PC-9 (cell line): ENCODE measurements at places on chromosomes 7 and 10. TPM values are rescaled to one million over a fixed set of nuclear protein-coding genes. Genes with fewer than 3 reads are reported as not detected.

Gene FFAR4
- total RNA-seq = 0.25 TPM in 1 of 2 replicates, not detected in the other

Gene IDE
- total RNA-seq = 26.5 and 41.2 TPM in 2 replicates

Gene XRCC2
- total RNA-seq = 21.2 and 25.0 TPM in 2 replicates

Gene PRR15
- 64.9 and 71.6 TPM in 2 replicates for total RNA-seq

Gene HOXA2
- total RNA-seq = 6.1 and 6.5 TPM in 2 replicates

Gene VAX1
- total RNA-seq = not detected in 2 replicates

Gene CLRN3
- total RNA-seq = not detected in 2 replicates

Gene ITPRID1
- not detected in 2 replicates for total RNA-seq

Gene DPP6
- total RNA-seq = not detected in 2 replicates

Gene CRHR2
- total RNA-seq = not detected in 2 replicates

DNA sequence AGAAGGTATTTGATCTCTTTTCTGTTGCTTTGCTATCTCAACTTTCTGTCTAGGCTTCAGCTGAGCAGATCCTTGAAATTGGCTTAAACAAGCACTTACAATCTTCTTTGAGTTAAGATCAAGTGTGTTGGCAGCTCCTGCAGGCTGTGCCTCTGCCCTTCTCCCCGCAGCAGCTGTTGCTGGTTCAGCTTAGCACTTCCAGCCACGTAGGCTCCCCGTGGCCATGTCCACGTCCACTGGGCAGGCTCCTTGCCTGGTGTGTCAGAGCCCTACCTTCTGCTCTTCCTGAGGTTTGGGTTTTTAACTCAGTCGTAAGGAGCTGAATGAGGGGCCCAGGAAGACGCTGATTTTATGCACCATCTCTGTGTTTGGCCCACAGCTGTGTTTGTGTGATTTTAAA is 47.2 kb downstream of the CAMK1D start:
- no peak for DNase-seq

GRCh38 chr10:127343821-127344220 is 147.4 kb upstream of the INSYN2A start:
- DNase-seq = no peak

GRCh38 chr7:125857606-125858005 is 928.0 kb upstream of the POT1 start:
- DNase-seq = no peak

GRCh38 chr10:119858063-119858462 is 14.6 kb downstream of the MCMBP start:
- DNase-seq = no peak

DNA sequence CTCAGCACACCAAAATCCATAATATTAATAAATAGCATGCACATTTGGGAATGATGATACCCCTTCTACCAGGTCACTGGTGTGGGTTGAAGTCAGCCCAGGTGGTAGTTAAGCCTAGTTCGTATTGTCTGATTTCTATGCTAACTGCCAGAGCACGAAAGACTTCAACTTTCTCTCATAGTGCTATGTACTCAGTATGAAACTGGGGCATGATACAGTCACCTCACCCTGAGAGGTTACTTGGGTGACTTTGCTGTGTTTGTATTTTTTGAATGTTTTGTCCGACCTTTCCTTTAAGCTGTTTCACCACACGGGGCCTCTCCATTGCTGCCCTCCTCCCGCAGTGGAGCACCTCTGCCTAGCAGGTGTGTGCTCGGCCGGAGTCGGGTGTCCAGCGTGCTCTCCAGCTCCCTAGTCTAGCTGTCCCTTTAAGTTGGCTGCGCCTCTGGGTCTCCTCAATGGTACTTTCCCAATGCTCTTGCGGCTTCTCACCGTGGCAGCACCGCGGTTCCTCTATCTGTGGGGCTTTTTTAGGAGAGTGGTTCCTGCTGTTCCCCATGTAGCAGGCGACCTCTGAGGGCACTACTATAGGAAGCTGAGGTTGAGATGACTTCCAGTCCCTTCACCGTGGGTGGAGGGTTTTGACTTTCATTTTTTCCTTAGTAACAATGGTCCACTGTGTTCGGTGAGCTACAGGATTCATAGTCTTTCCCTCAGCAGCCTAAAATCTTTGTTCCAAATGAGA is 524.0 kb upstream of the PFKP start:
- no peak for DNase-seq

DNA sequence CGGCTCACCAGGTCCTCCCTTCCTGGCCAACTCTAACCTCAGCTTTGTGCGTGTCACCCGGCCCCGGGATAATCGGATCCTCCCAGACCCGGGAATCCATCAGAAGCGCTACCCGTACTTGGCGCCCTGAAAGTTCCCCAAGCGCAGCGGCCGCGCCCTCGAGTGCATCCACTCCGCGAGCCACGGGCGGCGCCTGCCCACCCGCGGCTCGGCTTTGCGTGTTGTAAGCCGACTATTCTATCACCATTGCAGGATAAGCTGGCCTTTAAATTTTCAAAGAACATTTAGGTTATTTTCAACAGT is 35.7 kb upstream of the EBLN1 start:
- no peak for DNase-seq

GRCh38 chr7:153081496-153081895 is 321.9 kb downstream of the ACTR3B start:
- no peak for DNase-seq

GRCh38 chr10:125133696-125134482 is 26.5 kb downstream of the CTBP2 start:
- no peak for DNase-seq

GRCh38 chr10:118783776-118784545 is 29.2 kb upstream of the CACUL1 start:
- DNase-seq = no peak

GRCh38 chr7:133669061-133669455 is 416.2 kb downstream of the EXOC4 start:
- no peak for DNase-seq

- no peak for DNase-seq
Observed at GRCh38 chr7:44975331-44976039, 3.3 kb downstream of the MYO1G start.

DNA sequence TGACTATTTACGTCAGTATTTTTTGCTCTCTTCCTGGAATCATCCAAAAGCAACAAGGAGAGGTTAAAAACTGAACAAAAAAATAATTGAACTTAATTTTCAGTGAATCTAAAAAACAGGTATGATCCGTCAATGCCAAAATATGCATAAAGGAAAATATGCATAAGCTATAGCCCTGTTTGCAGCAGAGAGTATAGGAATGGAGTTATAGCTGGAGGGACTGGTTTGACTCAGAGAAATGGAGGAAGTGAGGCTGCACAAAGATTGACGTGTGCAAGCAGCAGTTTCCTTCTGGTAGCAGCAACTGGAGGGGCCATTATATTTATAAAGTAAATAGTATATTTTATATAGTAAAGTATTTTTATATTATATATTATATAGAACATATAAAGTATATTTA is 37.1 kb downstream of the GNG11 start:
- DNase-seq = no peak

GRCh38 chr7:118572604-118573003 is 348.1 kb downstream of the ANKRD7 start:
- DNase-seq = no peak

GRCh38 chr10:110680273-110681020 is 36.3 kb downstream of the RBM20 start:
- no peak for DNase-seq

DNA sequence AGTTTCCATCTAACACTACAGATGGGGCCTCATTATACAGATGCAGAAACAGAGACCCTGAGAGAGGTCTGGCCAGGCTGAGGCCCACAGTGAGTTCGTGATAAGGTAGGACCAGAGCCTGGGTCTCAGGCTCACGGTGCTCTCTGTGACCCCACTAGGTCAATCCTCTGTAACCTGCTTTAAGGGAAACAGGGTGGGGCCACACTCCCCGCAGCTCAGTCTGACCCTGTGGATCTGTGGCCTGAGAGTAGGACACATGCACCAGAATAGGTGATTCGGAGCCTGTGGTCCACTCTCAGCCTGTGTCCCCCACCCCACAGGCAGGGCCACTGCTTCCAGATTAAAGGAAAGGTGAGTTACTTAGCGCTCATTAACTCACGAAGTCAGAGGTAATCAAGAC is 137.8 kb upstream of the FAM20C start:
- no peak for DNase-seq

DNA sequence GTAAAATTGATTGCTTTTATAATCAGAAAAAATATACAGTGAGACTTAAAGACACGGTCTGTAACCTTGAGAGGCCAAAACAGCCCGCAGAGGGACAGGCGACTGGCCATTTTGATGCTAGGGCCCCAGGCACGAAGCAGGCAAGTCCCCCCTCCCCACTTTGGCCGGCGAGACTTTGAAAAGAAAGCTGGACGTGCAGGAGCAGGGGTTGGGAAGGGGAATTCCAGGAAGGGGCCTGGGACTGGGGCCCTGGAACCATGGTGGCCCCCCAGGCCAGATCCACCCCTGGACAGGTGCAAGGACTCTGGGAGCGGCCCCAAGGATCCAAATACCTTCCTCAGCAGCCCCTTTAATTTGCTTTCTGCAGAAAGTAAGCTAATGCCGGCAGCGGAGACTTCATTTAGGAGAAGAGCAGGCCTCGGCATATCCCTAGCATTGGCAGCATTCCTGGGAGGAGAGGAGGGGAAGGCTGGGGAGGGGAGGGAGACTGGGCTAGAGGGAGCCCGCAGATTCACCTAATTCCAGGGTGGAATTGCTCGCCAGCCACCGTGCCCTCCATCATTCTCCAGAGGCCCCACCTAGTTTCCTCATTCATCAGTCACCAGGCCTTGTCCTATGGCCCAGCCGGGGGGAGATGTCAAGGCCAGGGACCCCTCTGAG is 24.9 kb upstream of the TNRC18 start:
- DNase-seq = no peak

GRCh38 chr10:48934672-48935501 is 4.8 kb downstream of the LRRC18 start:
- no peak for DNase-seq

DNA sequence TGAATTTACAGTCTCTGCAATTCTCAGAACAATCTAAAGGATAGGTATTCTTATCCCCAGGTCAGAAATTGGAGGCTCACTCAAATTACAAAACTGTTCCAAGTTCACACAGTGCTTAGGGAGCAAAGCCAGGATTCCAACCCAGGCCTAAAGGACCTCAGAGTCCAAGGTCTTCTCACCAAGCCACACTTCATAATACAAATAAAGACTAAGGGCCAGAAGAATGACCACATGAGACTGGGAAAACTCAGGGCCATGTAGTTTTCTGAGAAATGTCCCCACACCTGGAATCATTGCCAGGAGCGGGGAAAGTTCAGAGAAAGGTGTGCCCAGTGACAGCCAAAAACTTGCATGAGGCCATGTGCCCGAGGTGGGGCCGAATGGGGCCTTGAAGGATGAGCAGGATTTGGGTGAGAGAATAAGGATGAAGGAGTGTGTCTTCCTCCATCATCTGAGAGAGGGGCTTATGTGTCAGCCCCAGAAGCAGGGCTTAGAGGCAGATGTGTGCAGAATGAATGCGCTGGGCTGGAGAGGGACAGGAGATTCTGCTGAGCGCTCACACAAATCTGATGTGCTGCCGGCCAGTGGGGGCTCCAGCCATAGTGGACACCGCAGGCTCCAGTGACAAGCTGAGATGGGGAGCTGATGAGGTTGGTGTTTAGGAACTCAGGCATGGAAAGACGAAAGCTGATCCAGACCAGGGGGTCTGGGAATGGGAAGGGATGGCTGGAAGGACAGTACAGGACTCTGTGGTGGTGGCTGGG is 35.9 kb downstream of the BLNK start:
- DNase-seq = no peak

- DNase-seq = peak; percentile 78
Observed at GRCh38 chr10:97072851-97073665, 112.7 kb downstream of the SLIT1 start.
